ENCODE measurements at places on chromosomes 16 and 17. TPM values are rescaled to one million over a fixed set of nuclear protein-coding genes. Genes with fewer than 3 reads are reported as not detected.

Gene PLK1
- total RNA-seq, result 10.5 TPM

Gene ADCY9
- total RNA-seq, result 11.4 TPM

DNA sequence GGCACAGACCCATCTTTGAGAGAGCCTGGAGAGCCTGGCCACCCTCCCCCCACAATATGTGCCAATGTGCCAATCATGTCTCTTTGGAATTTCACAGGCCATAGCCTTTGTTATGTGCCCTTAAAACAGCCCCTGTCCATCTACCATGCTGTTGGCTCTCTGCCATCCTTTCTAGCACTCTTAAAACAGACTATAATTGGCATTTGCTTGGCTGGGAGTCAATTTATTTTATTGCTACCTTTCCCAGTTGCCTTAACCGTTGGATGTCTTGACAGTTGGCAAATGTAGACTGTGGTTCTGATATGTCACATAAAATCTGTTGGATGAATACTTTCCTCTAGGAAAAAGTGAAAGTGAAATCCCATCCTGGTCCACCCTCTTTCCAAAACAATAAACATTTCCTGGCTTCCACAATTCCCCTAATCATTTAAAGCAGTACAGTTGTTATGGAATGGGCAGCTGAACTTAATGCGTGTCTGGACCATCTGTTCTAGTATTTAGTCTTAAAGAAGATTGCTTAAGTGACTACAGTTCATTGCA, 394.0 kb downstream of the KCNJ2 start:
- no peak overlapping the region for H3K27ac ChIP-seq
- no peak overlapping the region for H3K4me3 ChIP-seq
- no peaks in the 10 kb centered on the region for H3K27me3 ChIP-seq
- peak; percentile 23 for DNase-seq
- H3K4me1 ChIP-seq, result no peaks in the 10 kb centered on the region

Gene GCGR
- not detected for total RNA-seq

Data from astrocyte (in vitro differentiated cells and primary cell).